ENCODE measurements at places on chromosomes 16 and 17. TPM values are rescaled to one million over a fixed set of nuclear protein-coding genes. Genes with fewer than 3 reads are reported as not detected.

GRCh38 chr16:70725024-70725911 is 39.4 kb upstream of the MTSS2 start:
- H3K27ac ChIP-seq = peak overlapping the region; percentile 75
- H3K27me3 ChIP-seq = no peaks in the 10 kb centered on the region
- H3K36me3 ChIP-seq = no peaks in the 10 kb centered on the region

- no peaks in the 10 kb centered on the region for H3K27me3 ChIP-seq
- no peak overlapping the region for H3K27ac ChIP-seq
- no peak overlapping the region for H3K4me3 ChIP-seq
- no peaks in the 10 kb centered on the region for H3K36me3 ChIP-seq
- no peak for DNase-seq
These were observed 120.6 kb downstream of the ABCC6 start for GRCh38 chr16:16102738-16103137.

DNA sequence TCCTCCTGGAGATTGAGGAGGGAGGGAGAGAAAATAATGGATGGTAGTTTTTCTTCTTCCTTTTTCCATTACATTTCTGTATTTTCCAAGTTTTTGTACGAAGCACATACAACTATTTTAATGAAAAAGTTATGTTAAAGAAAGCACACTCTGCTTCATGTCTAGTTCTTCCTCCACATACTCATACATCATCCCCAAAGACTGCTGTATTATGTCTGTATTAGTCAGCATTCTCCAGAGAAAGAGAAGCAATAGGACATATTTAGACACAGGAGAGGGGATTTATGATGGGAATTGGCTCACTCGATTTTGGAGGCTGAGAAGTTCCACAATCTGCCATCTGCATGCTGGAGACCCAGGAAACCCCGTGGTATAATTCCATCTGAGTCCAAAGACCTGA is 10.1 kb upstream of the ACSM2A start:
- H3K36me3 ChIP-seq = no peaks in the 10 kb centered on the region
- DNase-seq = no peak
- peaks cover 13% of the 10 kb centered on the region for H3K4me1 ChIP-seq
- no peaks in the 10 kb centered on the region for H3K27me3 ChIP-seq
- H3K27ac ChIP-seq = no peak overlapping the region

- H3K27ac ChIP-seq = no peak overlapping the region
- H3K4me1 ChIP-seq = no peaks in the 10 kb centered on the region
- no peak overlapping the region for H3K4me3 ChIP-seq
- no peak for DNase-seq
These were observed 42.6 kb downstream of the SPAG9 start for GRCh38 chr17:51078009-51078592.

- H3K4me3 ChIP-seq = no peak overlapping the region
These were observed 10.3 kb downstream of the SLC47A2 start for GRCh38 chr17:19705771-19706770.

GRCh38 chr16:72905581-72905980 is 142.3 kb downstream of the ZFHX3 start:
- no peak overlapping the region for H3K4me3 ChIP-seq
- H3K27me3 ChIP-seq = no peaks in the 10 kb centered on the region
- DNase-seq = no peak
- H3K4me1 ChIP-seq = no peaks in the 10 kb centered on the region

DNA sequence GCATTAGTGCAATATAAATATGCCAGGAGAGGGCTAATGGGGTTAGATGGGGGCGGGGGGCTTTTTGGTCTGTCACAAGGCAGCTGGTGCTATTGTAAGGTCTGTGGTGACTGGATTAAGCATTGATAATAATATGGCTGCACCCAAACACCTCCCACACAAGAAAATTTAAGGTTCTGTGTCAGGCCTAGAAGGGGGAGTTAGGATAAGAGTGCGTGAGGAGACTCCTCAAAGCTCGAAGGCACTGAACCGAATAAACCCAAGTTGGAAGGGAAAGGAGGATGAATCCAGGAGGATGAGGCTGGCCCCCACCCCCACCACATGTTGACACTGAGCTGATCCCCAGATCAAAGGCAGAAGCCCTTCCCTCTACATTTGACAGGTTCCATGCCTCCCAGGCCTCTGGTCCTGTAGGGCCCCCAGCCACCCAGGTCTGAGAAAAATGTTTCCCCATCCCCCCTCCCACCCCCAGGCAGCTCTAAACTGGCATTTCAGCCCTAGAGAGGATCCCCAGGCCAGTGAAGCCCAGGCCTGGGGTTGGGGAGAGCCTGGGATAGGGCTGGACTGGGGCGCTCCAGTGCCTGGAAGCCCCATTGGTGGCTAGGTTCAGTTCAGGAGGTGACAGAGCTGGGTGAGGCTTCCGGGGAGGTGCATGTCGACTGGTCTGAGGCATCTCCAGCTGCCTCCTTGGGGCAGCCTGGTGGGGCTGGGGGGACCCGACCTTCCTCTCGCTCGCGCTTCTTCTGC is 1.7 kb downstream of the HOXB1 start:
- no peak overlapping the region for H3K27ac ChIP-seq
- no peaks in the 10 kb centered on the region for H3K4me1 ChIP-seq
- no peak for DNase-seq
- H3K4me3 ChIP-seq = no peak overlapping the region
- H3K27me3 ChIP-seq = no peaks in the 10 kb centered on the region
- no peaks in the 10 kb centered on the region for H3K36me3 ChIP-seq

- no peaks in the 10 kb centered on the region for H3K27me3 ChIP-seq
- H3K36me3 ChIP-seq = no peaks in the 10 kb centered on the region
- DNase-seq = no peak
These were observed 200.5 kb downstream of the ZFHX3 start for GRCh38 chr16:72847187-72848027.

GRCh38 chr16:73047536-73048291 is at the start of gene ZFHX3:
Gene ZFHX3, minus strand, starts transcription at chr16:73048128. Its CDS starts 87,983 bp downstream, at chr16:72960145.
- H3K27me3 ChIP-seq = no peaks in the 10 kb centered on the region
- peak within 1 kb of the TSS; percentile 89 for H3K27ac ChIP-seq

GRCh38 chr16:84834403-84834772 is 14.6 kb downstream of the CRISPLD2 start:
- H3K36me3 ChIP-seq = no peaks in the 10 kb centered on the region
- no peaks in the 10 kb centered on the region for H3K4me1 ChIP-seq
- no peaks in the 10 kb centered on the region for H3K27me3 ChIP-seq
- no peak overlapping the region for H3K27ac ChIP-seq
- H3K4me3 ChIP-seq = no peak overlapping the region
- DNase-seq = peak; percentile 20

DNA sequence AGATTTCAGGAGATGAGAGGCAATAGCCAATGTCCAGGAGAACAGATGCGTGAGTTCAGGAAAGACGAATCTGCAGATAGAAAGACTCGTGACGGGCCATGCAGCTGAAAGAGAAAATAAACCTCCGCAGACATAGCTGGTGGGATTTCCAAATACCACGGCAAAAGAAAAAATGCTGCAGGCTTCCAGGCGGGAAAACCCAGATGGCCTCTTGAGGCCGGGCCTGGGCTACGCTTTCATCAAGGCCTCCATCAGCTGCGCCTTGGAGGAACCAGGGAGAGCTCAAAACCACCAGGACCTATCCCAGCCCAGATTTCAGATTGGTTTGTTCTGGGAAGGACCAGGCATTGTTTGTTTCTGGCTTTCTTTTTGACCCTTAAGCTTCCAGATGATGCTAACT is 16.7 kb downstream of the CCDC40 start:
- H3K36me3 ChIP-seq = no peaks in the 10 kb centered on the region
- DNase-seq = no peak
- H3K27ac ChIP-seq = peak overlapping the region; percentile 23
- H3K4me3 ChIP-seq = no peak overlapping the region
- H3K27me3 ChIP-seq = no peaks in the 10 kb centered on the region
- H3K4me1 ChIP-seq = no peaks in the 10 kb centered on the region

GRCh38 chr16:10519929-10520868 is 60.2 kb downstream of the EMP2 start:
- no peak overlapping the region for H3K4me3 ChIP-seq
- H3K4me1 ChIP-seq = no peaks in the 10 kb centered on the region
- H3K27ac ChIP-seq = no peak overlapping the region
- no peak for DNase-seq

- H3K4me3 ChIP-seq = no peak overlapping the region
- H3K27me3 ChIP-seq = no peaks in the 10 kb centered on the region
- no peaks in the 10 kb centered on the region for H3K4me1 ChIP-seq
- no peak overlapping the region for H3K27ac ChIP-seq
These were observed 15.5 kb downstream of the CX3CL1 start for GRCh38 chr16:57387598-57388354.

DNA sequence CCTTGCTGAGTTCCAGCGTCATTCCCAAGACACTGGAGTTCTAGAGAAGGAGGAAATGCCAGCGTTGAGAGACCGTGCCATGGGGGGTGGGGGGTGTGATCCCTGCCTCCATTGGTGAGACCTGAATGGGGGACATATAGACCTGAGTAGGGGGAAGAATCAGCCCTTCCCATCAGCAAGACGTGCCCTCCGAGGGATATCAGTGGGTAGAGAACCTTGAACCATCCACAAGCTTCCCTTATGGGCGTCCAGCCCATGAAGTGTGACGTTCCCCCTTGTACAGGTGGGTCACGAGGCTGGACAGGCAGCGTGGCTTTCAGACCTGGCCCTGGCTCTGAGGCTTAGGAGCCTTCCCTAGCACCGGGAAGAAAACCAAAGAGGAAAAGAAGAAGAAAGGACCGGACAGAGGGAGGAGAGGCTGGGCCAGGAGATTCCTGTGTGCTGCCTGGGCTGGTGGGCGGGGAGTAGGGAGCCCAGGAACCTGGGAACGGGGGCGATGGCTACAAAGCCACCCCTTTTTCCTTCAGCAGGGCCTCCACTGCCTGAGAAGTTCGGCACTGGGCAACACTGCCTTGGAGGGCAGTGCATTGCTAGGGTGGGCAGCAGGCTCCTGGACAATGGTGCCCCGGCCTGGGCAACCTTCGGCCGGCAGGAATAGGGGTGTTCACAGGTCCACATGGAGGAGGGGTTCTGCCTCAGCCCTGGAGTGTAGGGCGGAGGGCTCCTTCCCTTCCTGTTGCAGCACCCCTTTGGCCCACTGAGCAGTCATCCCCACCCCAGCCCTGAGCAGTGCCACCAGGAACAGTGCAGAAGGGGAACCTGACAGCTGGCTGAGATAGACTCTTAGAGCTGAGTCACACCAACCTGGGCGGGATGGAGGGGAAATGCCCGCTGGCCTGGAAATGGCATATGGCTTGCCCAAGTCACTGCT is 7.2 kb downstream of the RAB11FIP4 start:
- no peaks in the 10 kb centered on the region for H3K27me3 ChIP-seq
- H3K4me1 ChIP-seq = no peaks in the 10 kb centered on the region
- no peak overlapping the region for H3K27ac ChIP-seq
- no peaks in the 10 kb centered on the region for H3K36me3 ChIP-seq
- H3K4me3 ChIP-seq = no peak overlapping the region
- no peak for DNase-seq

DNA sequence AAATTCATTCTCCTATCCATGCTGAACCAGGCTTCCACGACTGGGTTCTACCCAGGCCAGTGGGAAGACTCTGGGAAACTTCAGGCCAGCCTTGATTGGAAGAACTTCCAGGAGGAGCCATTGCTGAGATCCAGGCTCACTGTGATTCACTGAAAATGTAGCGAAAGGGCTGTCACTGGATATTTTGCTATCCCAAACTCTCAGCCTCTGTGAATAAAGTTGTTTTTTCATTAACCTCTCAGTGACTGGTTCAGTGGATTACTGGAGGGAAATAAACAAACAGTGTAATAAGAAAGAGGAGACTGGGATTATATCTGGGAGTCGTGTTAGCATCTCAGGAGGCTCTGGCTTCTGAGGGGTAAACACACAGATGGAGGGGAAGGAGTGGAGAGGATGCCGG is 3.1 kb downstream of the FOXL1 start:
- H3K36me3 ChIP-seq = no peaks in the 10 kb centered on the region
- DNase-seq = no peak
- peaks cover 9% of the 10 kb centered on the region for H3K27me3 ChIP-seq
- H3K27ac ChIP-seq = no peak overlapping the region
- H3K4me1 ChIP-seq = peaks cover 5% of the 10 kb centered on the region
- no peak overlapping the region for H3K4me3 ChIP-seq

DNA sequence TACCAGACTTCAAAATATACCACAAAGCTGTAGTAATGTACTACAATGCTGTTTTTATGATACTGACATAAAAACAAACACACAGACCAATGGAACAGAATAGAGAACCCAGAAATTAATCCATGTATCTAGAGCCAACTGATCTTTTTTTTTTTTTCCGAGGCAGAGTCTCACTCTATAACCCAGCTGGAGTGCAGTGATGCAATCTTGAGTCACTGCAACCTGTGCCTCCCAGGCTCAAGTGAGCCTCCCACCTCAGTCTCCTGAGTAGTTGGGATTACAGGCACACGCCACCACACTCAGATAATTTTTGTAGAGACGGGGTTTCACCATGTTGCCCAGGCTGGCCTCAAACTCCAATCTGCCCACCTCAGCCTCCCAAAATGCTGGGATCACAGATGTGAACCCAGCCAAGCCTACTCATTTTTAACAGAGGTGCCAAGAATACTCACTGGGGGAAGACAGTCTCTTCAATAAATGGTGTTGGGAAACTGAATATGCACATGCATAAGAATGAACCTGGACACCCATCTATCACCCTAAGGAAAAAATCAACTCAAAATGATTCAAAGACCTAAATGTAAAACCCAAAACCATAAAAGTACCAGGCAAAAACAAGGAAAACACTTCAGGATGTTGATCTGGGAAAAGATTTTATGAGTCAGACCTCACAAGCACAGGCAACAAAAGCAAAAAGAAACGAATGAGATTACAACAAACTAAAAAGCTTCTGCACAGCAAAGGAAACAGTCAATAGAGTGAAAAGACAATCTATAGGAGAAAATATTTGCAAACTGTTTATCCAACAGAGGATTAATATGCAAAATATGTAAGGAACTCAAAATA is 63.1 kb downstream of the STX8 start:
- no peak overlapping the region for H3K27ac ChIP-seq
- no peaks in the 10 kb centered on the region for H3K36me3 ChIP-seq
- H3K4me1 ChIP-seq = no peaks in the 10 kb centered on the region
- no peak for DNase-seq
- no peak overlapping the region for H3K4me3 ChIP-seq

DNA sequence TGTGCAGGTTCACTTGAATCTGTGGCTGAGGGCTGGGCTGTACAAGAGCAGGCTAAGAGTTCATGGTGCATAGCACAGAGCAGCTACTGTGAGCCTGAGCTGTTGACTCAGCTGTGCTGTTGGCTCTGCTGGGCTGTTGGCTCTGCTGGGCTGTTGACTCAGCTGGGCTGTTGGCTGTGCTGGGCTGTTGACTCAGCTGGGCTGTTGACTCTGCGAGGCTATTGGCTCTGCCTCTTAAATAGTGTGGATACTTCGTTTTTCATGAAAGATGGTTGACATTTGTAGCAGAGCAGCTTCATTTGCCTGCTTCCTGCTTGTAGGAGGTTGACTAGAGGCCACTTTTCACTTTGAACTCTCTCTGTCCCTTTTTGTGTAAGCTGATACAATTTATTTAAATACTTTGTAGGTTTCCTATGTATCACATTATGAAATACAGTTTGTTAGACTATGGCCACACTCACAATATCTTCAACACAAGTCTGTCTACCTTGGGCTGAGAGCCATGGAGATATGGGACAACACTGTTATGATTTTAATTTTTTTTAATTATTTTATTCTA is 40.3 kb upstream of the CCNF start:
- peaks cover 10% of the 10 kb centered on the region for H3K4me1 ChIP-seq
- no peak overlapping the region for H3K4me3 ChIP-seq
- peak overlapping the region; percentile 53 for H3K27ac ChIP-seq
- peak; percentile 95 for DNase-seq
- H3K36me3 ChIP-seq = no peaks in the 10 kb centered on the region

- H3K4me1 ChIP-seq = no peaks in the 10 kb centered on the region
- H3K27me3 ChIP-seq = no peaks in the 10 kb centered on the region
- DNase-seq = no peak
- no peak overlapping the region for H3K4me3 ChIP-seq
- H3K36me3 ChIP-seq = peaks cover 5% of the 10 kb centered on the region
These were observed 32.8 kb upstream of the NUDT16L1 start for GRCh38 chr16:4660454-4661007.

Gene WDR59
- total RNA-seq = 36.1 TPM

Gene TMEM235
- total RNA-seq = not detected

Gene TM4SF5
- 0.31 TPM for total RNA-seq

Gene WNK4
- total RNA-seq = 0.28 TPM

Gene KCNH6
- 0.42 TPM for total RNA-seq

Gene NDRG4
- 3.7 TPM for total RNA-seq

All from pancreas (tissue), 10 donors.